NCI-H524 treated with DMSO at 0.1 percent for 48 hours (cell line): ENCODE measurements at places on chromosomes 7 and 10.

GRCh38 chr10:119782981-119783664 is 57.3 kb downstream of the INPP5F start:
- DNase-seq: no peak

GRCh38 chr10:44862006-44862751 is 49.0 kb upstream of the TMEM72 start:
- no peak for DNase-seq

DNA sequence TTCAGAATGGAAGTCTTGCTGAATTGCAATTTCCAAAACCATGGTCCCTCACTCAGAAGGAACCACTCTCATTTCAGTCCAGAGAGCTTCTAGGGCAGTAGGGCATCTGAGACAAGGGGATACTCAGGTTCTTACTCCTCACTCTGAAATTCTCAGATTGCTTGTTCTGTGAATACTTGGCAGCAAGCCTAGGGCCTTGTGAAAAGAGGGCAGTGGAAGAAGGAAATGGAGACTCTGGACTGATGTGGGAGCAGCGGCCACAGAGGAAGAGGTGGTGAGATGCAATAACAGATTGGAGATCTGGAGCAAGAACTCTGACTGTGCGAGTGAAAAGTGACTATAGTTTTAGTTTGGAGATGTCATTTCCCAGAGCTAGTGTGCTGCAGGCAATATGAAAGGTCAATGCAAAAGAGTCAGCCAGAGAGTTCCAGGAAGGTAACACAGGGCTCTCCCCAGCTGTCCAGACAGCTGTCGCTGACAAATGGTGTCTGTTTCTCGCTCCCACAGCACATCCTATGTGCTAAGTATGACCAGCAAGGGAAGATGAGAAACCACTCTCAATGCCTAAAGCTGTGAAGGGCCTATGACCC is 291.6 kb upstream of the KIAA1217 start:
- DNase-seq: peak; percentile 36

DNA sequence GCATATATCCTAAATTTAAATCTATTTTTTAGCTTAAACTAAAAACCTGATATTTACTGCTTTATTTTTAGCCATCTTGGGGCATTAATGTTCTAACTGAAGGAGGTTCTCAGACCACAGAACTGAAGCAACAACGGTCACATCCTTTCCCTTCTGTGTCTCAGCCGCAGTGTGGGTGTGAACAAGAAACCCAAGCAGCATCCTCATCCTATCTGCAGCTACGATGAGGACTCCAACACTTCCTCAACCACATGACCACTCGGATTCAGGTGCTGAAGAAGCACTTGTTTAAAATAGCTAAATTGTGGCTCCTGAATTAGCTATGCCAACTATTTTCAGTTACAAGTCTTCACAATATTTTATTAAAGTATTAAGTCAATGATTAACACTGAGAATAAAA is 5.3 kb downstream of the ESYT2 start:
- DNase-seq: no peak

DNA sequence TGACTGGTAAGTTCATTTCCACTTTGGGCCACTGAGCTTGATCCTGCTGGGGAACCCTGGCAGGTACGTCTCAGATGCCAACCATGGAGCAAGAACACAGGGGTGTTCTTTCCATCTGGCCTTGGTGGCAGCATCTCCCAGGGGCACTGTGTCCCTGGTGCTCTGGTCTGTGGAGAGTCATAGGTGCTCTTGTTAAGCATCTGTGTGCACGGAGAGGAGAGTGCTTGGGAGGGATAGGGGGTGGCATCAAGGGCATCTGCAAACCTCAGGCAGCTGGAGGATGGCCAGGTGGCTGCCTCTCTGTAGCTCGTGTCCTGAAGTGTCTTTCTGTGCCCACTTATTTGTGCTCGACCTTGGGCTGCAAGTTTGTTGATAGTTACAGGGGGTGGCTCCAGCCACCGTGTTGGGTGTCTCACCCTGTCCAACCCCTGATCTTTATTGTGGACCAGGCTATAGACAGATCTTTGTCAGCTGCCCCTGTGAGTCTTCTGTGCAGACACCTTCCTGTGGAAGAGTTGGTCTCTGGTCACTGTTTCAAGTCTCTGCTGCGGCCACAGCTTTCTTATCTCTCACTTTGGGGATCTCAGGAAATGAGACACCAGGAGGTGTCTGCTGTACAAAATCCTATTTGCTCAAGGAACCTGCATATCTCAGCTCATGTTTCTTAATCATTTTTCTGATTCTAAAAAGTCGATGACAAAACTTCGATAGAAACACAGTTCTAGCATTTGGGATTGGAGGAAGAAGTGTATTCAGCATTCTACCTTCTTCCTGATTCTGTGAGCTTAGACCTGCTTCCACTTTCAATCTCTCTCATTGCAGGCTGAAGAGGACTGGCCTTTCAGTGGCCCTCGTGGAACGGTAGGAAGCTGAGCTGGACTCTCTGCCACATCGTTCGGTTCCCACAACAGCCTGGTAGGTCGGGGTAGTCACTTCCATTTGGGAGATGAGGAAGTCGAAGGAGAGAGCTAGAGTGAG is 17.2 kb upstream of the GIMAP8 start:
- DNase-seq: no peak

- no peak for DNase-seq
These were observed 58.2 kb upstream of the NUPR2 start for GRCh38 chr7:56174346-56174874.

DNA sequence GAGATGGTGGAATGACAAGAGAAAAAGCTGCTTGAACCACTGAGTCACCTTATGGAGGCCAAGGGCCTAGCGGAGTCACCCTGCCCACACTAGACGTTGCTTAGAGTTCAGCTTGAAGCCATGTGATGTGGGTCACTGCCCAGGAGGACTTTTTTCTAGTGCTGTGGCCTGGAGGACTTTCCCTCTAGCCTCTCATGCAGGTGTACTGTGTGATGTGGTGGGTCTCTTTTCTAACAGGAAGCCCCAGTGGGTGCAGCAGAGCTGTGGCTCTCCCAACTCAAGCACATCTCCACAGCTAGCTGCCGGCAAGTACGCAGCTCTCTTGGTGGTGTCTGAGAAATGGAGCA is 13.6 kb downstream of the POR start:
- no peak for DNase-seq

DNA sequence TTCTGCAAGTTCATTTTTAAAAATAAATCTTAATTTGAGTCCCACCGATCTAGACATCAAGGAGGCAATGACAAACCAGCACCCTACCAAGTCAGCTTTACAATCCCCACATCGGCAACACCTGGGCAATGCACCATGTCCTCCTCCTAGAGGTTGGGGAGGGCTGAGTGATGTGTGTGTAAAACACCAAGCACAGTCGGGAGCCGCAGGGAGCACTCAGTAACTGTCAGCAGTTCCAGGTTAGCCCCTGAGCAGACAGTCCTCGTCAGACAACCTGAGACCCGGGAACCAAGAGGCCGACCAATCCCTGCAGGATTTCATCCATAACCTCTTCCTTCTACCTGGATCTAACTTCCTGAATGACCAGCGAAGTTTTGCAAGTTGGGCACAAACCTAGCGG is 15.9 kb upstream of the C10orf120 start:
- DNase-seq: no peak

- no peak for DNase-seq
These were observed 57.5 kb upstream of the PTPN12 start for GRCh38 chr7:77479536-77480088.

GRCh38 chr7:115679976-115680375 is 350.6 kb downstream of the TFEC start:
- peak; percentile 13 for DNase-seq

DNA sequence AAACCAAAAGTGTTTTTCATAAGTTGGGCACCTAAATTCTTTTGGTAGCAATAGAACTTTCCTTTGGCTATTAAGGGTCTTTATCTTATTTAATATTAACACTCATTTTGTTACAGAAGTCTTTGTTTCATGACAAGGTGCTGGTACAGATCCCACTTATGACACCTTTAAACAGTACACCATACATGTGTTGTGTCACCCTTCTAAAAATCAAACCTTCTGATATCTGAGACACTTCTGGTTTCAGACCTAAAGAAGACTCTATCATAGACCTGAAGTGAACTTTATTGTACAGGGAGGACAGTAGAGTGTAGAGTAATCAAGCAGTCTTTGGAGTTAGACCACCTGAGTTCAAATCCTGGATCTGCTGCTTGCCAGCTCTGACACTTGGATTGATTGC is 5.8 kb upstream of the USP6NL start:
- no peak for DNase-seq

- no peak for DNase-seq
These were observed 137.7 kb downstream of the ZMIZ1 start for GRCh38 chr10:79206300-79207095.

- DNase-seq: no peak
These were observed 3.5 kb downstream of the CHAT start for GRCh38 chr10:49617121-49618020.

- no peak for DNase-seq
These were observed 44.7 kb upstream of the GARS1 start for GRCh38 chr7:30549931-30550493.

- DNase-seq: no peak
These were observed 265.2 kb downstream of the RPS24 start for GRCh38 chr10:78298835-78299234.

DNA sequence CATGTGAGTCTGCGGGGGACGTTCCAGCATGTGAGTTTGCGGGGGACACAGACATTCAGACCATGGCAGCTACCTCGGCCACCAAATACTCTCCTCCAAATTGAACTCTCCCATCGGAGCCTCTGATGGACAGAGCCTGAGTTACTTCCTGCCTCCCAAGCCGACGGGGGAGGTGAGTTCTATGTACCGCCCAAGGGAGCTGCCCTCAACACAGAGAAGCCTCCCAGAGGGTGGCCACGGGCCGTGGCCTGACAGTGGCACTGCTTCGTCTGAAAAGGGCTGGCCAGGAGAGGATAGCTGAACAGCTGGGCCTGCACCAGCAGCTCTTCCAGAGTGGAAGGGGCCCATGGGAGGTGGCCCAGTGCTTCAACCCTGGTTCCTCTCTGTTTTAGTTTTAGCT is 274.5 kb upstream of the PPP2R2D start:
- DNase-seq: no peak

- DNase-seq: peak; percentile 10
These were observed 153.7 kb downstream of the CDK14 start for GRCh38 chr7:90749774-90750173.

DNA sequence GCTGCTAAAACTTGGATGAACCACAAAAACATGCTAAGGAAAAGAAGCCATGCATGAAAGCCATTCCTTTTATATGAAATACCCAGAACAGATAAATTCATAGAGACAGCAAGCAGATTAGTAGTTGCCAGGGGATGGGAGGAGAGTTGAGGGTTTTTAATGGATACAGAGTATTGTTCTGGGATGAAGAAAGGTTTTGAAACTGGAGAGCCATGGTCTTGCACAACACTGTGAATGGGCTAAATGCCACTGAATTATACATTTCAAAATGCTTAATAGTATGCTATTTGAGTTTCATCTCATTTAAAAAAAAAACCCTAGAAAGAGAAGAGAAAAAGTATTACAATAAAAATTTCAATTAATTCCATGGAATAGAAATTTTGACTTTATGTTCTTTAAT is 154.3 kb downstream of the GNAT3 start:
- no peak for DNase-seq
